ENCODE measurements at places on chromosomes 2 and 18. TPM values are rescaled to one million over a fixed set of nuclear protein-coding genes. Genes with fewer than 3 reads are reported as not detected.

Gene UGT1A9
- not detected for total RNA-seq

- H3K36me3 ChIP-seq: no peaks in the 10 kb centered on the region
- H3K27me3 ChIP-seq: no peaks in the 10 kb centered on the region
- DNase-seq: no peak
- H3K4me3 ChIP-seq: no peak overlapping the region
Measured at GRCh38 chr2:105175231-105175630, 66.3 kb upstream of the GPR45 start.

DNA sequence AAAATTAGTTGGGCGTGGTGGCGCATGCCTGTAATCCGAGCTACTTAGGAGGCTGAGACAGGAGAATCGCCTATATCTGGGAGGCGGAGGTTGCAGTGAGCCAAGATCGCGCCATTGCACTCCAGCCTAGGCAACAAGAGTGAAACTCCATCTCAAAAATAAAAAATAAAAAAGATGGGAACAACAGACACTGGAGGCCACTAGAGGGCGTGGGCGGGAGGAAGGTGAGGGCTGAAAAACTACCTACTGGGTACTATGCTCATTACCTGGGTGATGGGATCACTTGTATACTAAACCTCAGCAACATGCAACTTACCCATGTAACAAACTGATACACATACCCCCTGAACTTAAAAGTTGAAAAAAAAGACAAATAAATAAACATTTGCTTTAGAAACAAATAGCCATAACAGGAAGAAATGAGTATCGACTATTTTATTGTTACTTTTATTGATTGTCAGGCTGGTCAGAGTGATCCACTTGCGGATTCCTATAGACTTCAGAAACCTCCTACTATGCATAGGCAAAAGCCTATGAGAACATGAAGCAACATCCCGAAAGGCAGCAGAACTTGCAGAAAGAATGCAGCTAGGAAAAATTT lies 61.0 kb downstream of the TMEM163 start:
- no peaks in the 10 kb centered on the region for H3K27me3 ChIP-seq
- H3K36me3 ChIP-seq: no peaks in the 10 kb centered on the region
- peaks cover 5% of the 10 kb centered on the region for H3K4me1 ChIP-seq
- H3K4me3 ChIP-seq: no peak overlapping the region
- H3K27ac ChIP-seq: no peak overlapping the region

DNA sequence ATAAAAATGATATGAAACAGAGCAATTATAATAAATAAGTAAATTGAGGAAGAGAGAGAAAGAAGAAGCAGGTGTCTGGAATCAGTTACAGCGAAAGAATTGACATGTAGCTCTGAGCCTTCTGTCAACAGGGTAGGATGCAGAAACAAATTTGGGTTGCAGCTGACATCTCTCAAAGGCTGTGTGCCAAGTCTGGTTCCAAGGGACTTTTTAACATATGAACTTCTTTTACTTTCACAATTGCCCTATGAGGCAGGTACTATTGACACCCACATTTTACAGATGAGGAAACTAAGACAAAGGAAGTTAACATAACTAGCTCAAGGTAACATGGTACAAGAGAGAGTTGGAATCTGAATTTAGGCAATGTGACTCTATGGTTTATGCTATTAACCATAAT lies 260.0 kb downstream of the ASXL3 start:
- no peaks in the 10 kb centered on the region for H3K4me1 ChIP-seq
- no peak for DNase-seq
- H3K27ac ChIP-seq: no peak overlapping the region
- H3K27me3 ChIP-seq: no peaks in the 10 kb centered on the region

Gene SIGLEC15
- total RNA-seq: not detected

DNA sequence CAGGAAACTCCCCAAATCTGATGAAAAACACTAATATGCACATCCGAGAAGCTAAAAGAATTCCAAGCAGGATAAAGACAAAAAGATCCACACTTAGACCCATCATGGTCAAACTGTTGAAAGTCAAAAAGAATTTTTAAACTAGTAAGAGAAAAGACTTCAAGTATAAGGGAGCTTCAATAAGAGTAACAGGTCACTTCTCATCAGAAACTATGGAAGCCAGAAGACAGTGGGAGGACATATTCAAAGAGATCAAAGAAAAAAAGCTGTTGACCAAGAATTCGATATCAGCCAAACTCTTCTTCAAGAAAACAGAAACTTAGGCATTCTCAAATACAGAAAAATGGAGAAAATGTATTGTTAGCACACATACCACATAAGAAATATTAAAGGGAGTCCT lies 50.4 kb downstream of the ZC3H8 start:
- no peaks in the 10 kb centered on the region for H3K27me3 ChIP-seq
- H3K27ac ChIP-seq: no peak overlapping the region
- no peaks in the 10 kb centered on the region for H3K36me3 ChIP-seq

GRCh38 chr2:119184512-119184911 lies 26.0 kb upstream of the C1QL2 start:
- H3K4me3 ChIP-seq: no peak overlapping the region
- H3K36me3 ChIP-seq: no peaks in the 10 kb centered on the region
- no peak overlapping the region for H3K27ac ChIP-seq
- H3K27me3 ChIP-seq: no peaks in the 10 kb centered on the region

- no peak for DNase-seq
- H3K4me1 ChIP-seq: peaks cover 11% of the 10 kb centered on the region
- H3K27me3 ChIP-seq: peaks cover 13% of the 10 kb centered on the region
- no peak overlapping the region for H3K4me3 ChIP-seq
Measured at GRCh38 chr18:46329736-46330246, 225.6 kb downstream of the HAUS1 start.

- no peak for DNase-seq
- no peaks in the 10 kb centered on the region for H3K4me1 ChIP-seq
- no peak overlapping the region for H3K27ac ChIP-seq
- no peaks in the 10 kb centered on the region for H3K27me3 ChIP-seq
- H3K4me3 ChIP-seq: no peak overlapping the region
Measured at GRCh38 chr2:100194951-100195350, 52.6 kb upstream of the AFF3 start.

DNA sequence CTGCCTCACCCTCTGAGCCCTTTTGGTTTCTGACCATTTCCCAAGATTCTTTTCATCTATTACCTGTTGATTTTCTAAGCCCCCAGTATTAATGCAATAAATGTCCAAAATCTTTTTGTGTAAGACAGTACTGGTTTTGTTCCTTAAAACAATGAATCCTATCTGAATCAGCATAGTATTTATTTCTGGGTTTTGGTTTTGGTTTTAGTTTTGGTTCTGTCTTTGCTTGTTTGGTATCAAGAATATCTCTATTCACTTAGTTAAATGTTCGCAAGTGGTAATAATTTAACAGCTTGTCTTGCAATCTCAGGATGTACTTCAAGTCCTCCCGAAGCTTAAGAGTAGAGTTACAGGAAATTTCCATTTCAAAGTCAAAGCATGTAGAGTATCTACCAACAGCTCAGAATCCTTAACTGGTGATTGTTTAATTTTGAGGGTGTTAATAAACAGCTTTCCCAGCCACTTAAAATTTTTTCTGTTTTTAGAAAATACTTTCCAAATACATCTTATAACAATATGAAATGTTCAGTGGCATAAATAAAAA lies 67.7 kb upstream of the NEDD4L start:
- H3K4me1 ChIP-seq: no peaks in the 10 kb centered on the region
- no peaks in the 10 kb centered on the region for H3K36me3 ChIP-seq

DNA sequence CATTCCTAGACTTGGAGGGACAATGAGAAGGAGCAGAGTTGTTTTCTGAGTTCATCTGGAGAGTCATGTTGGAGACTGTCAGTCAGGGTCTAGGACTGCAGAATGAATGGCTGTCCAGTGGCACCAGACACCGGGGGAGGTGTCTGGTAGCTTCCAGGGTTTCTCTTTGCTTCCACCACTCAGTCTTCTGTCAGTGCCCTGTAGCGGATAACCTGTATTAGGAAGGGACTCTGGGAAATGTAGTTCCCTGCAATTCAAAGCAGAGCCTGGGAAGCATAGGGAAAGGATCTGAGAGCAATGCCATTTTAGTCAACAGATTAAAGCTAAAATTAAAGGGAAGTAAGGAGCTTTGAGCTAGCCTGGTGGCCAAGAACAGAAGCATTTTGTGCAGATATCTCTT lies 257.9 kb downstream of the THSD7B start:
- H3K27me3 ChIP-seq: no peaks in the 10 kb centered on the region
- H3K36me3 ChIP-seq: no peaks in the 10 kb centered on the region
- H3K4me1 ChIP-seq: no peaks in the 10 kb centered on the region
- DNase-seq: no peak
- H3K4me3 ChIP-seq: no peak overlapping the region

Gene XIRP2
- 0.15 TPM for total RNA-seq
